GM12878 (cell line): ENCODE measurements at places on chromosomes 12 and 14. TPM values are rescaled to one million over a fixed set of nuclear protein-coding genes. Genes with fewer than 3 reads are reported as not detected.

The KSR2 gene
- 0.05 and 0.10 TPM in 2 replicates for total RNA-seq

The NCAPD2 gene
- total RNA-seq, result 110 and 113 TPM in 2 replicates

GRCh38 chr12:12025799-12026386 lies 44.8 kb upstream of the BCL2L14 start:
- peaks cover 40% of the 10 kb centered on the region for H3K4me1 ChIP-seq
- H3K36me3 ChIP-seq, result no peaks in the 10 kb centered on the region
- H3K4me3 ChIP-seq, result no peak overlapping the region

- DNase-seq, result no peak
- H3K27me3 ChIP-seq, result no peaks in the 10 kb centered on the region
- H3K36me3 ChIP-seq, result no peaks in the 10 kb centered on the region
- H3K27ac ChIP-seq, result no peak overlapping the region
Observed at GRCh38 chr14:86708846-86709339, 1178.9 kb downstream of the FLRT2 start.

DNA sequence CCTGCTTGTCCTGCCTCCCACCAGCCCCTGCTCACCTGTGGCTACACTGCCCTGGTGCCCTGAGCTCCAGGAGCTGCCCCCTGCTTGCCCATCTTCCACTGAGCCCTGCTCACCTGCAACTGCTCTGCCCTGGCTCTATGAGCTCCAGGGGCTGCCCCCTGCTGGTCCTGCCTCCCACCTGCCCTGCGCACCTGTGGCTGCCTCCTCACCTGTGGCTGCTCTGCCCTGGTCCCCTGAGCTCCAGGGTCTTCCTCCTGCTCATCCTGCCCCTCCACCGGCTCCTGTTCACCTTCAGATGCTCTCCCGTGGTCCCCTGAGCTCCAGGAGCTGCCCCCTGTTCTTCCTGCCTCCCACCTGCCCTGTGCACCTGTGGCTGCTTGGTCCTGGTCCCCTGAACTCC lies 247.6 kb downstream of the TMEM121 start:
- no peaks in the 10 kb centered on the region for H3K27me3 ChIP-seq
- H3K27ac ChIP-seq, result no peak overlapping the region

DNA sequence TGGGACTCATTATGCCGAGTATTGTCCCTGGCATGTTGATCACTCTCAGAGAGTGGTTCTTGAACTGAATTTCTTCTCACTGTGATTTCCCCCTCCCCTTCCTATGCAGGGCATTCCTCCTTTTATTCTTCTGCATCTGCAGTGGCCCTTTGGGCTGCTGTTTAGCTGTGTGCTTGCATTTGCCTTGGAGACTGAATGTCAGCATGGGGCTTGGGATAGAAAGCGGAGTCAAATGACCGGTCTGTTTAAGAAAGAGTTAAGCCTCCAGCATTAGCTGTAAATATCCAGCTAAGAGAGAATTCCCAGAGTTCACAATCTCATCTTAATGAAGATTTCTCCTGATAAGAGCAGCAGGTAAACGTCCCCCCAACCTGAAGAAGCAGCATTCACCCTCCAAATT lies 65.6 kb upstream of the RMST start:
- no peak overlapping the region for H3K27ac ChIP-seq
- no peak for DNase-seq
- no peaks in the 10 kb centered on the region for H3K4me1 ChIP-seq
- H3K27me3 ChIP-seq, result no peaks in the 10 kb centered on the region

The CORO1C gene
- 208 and 212 TPM in 2 replicates for total RNA-seq

The RPL6 gene
- total RNA-seq, result 2,327 and 2,384 TPM in 2 replicates

The POU6F1 gene
- total RNA-seq, result 4.2 and 4.3 TPM in 2 replicates

GRCh38 chr12:1660304-1661187 lies 30.3 kb upstream of the ADIPOR2 start:
- H3K4me1 ChIP-seq, result no peaks in the 10 kb centered on the region
- H3K4me3 ChIP-seq, result no peak overlapping the region
- no peak overlapping the region for H3K27ac ChIP-seq
- H3K27me3 ChIP-seq, result no peaks in the 10 kb centered on the region
- no peaks in the 10 kb centered on the region for H3K36me3 ChIP-seq

- no peak for DNase-seq
- no peak overlapping the region for H3K27ac ChIP-seq
- no peaks in the 10 kb centered on the region for H3K36me3 ChIP-seq
- H3K27me3 ChIP-seq, result no peaks in the 10 kb centered on the region
- H3K4me1 ChIP-seq, result no peaks in the 10 kb centered on the region
- no peak overlapping the region for H3K4me3 ChIP-seq
Observed at GRCh38 chr12:104011253-104011652, 38.7 kb downstream of the GLT8D2 start.

The BCL11B gene
- 5.3 and 5.5 TPM in 2 replicates for total RNA-seq

- DNase-seq, result no peak
- H3K27me3 ChIP-seq, result no peaks in the 10 kb centered on the region
- H3K4me1 ChIP-seq, result no peaks in the 10 kb centered on the region
- no peak overlapping the region for H3K27ac ChIP-seq
Observed at GRCh38 chr12:22321638-22322037, 12.9 kb downstream of the ST8SIA1 start.

DNA sequence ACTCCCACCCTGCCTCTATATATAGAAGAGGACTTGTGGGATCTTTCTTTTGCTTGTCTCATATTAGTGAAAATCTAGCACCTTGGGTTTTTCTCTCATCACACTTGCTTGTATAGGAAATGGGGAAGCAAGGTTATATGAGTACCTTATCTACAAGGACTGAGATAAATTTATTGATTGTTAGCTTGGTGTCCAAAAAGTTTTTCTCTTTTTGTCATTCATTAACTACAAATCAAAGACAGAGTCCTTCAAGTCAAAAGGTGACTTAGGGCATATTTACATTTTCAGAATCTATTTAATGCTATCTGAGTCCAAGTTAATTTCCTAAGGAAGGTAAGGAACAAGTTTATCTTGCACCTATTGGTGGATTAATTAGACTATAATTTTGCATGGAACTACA lies 92.7 kb downstream of the SNAPC1 start:
- DNase-seq, result no peak
- H3K27ac ChIP-seq, result no peak overlapping the region
- no peak overlapping the region for H3K4me3 ChIP-seq
- H3K27me3 ChIP-seq, result no peaks in the 10 kb centered on the region
- no peaks in the 10 kb centered on the region for H3K36me3 ChIP-seq

DNA sequence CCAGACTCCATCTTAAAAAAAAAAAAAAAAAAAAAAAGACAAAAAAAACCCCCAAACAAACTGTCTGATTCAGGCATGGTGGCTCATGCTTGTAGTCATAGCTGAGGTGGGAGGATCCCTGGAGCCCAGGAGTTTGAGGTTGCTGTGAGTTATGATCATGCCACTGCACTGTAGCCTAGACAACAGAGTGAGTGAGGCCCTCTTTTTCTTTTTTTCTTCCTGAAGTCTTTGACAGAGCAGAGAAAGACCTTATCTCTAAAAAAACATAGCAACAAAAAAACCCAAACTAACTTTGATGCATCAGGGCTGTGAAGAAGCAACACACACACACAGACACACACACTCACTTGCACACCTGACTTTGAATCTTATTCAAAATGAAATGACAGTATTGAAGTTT lies 7.7 kb upstream of the AMN1 start:
- no peaks in the 10 kb centered on the region for H3K27me3 ChIP-seq
- no peak overlapping the region for H3K27ac ChIP-seq
- no peak overlapping the region for H3K4me3 ChIP-seq
- H3K4me1 ChIP-seq, result peaks cover 17% of the 10 kb centered on the region
- DNase-seq, result no peak

DNA sequence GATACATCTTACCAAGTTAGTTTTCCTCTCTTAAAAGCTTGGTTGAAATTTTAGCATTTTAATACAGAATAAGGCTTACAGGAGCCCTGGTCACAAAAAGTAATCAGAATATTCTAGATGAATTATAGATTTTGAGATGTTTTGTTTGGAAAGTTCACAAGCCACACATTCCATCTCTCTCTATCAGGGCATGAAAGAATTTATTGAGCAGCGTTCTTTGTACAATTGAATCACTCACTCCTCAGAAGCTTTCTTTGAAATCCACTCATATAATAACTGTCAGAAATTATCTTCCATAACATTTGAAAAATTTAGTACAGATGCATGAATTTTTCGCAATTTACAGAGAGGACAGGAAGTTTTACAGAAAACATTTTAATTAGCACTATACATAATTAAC lies 938.6 kb upstream of the MDGA2 start:
- no peak for DNase-seq
- no peaks in the 10 kb centered on the region for H3K4me1 ChIP-seq
- H3K4me3 ChIP-seq, result no peak overlapping the region
- H3K27ac ChIP-seq, result no peak overlapping the region
- H3K27me3 ChIP-seq, result no peaks in the 10 kb centered on the region
- H3K36me3 ChIP-seq, result no peaks in the 10 kb centered on the region

The PLBD1 gene
- 0.28 and 0.35 TPM in 2 replicates for total RNA-seq

GRCh38 chr14:77469539-77469938 lies 11.6 kb downstream of the AHSA1 start:
- no peak overlapping the region for H3K27ac ChIP-seq
- H3K36me3 ChIP-seq, result peaks cover 9% of the 10 kb centered on the region
- H3K4me1 ChIP-seq, result no peaks in the 10 kb centered on the region
- no peak overlapping the region for H3K4me3 ChIP-seq
- DNase-seq, result no peak
- H3K27me3 ChIP-seq, result no peaks in the 10 kb centered on the region

The TEX52 gene
- not detected in 2 replicates for total RNA-seq

DNA sequence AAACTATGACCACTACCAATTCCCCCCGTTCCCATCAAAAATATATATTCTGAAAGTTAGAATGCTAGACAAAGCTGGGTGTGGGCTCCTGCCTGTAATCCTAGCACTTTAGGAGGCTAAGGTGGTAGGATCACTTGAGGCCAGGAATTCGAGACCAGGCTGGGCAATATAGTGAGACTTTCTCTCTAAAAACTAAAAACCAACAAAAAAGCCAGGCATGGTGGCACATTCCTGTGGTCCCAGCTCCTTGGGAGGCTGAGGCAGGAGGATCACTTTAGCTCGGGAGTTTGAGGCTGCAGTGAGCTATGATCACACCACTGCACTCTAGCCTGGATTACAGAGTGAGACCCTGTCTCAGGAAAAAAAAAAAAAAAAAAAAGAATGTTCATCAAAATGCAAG lies 48.8 kb upstream of the COL2A1 start:
- no peak overlapping the region for H3K4me3 ChIP-seq
- DNase-seq, result no peak
- peaks cover 5% of the 10 kb centered on the region for H3K36me3 ChIP-seq
- H3K27ac ChIP-seq, result no peak overlapping the region
- no peaks in the 10 kb centered on the region for H3K4me1 ChIP-seq

DNA sequence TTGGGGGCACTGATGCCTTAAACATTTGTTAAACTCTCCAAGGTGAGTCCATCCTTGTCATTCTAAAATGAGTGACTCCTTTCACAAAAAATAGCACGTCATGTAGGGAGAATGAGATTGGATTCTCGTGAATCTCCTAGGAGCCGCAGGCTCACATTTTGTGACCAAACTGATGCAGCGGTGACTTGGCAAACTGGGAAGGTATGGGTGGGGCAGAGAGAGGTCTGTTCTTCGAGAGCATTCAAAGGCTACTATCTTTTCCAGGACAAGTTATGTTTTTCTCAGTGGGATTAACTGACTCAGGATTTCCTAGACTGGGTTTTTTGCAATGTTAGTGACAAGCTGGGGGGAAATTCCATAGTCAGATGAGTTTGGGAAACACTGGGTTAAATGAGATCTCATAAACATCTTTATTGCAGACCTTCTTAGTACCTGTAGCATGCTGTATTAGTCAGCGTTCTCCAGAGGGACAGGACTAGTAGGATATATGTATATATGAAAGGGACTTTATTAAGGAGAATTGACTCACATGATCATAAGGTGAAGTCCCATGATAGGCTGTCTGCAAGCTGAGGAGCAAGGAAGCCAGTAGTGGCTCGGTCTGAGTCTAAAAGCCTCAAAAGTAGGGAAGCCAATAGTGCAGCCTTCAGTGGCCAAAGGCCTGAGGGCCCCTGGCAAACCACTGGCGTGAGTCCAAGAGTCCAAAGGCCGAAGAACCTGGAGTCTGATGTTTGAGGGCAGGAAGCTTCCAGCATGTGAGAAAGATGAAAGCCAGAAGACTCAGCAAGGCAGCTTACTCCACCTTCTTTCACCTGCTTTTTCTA lies 61.0 kb downstream of the FOXN4 start:
- no peaks in the 10 kb centered on the region for H3K4me1 ChIP-seq
- no peak overlapping the region for H3K27ac ChIP-seq
- H3K4me3 ChIP-seq, result no peak overlapping the region
- H3K27me3 ChIP-seq, result no peaks in the 10 kb centered on the region

DNA sequence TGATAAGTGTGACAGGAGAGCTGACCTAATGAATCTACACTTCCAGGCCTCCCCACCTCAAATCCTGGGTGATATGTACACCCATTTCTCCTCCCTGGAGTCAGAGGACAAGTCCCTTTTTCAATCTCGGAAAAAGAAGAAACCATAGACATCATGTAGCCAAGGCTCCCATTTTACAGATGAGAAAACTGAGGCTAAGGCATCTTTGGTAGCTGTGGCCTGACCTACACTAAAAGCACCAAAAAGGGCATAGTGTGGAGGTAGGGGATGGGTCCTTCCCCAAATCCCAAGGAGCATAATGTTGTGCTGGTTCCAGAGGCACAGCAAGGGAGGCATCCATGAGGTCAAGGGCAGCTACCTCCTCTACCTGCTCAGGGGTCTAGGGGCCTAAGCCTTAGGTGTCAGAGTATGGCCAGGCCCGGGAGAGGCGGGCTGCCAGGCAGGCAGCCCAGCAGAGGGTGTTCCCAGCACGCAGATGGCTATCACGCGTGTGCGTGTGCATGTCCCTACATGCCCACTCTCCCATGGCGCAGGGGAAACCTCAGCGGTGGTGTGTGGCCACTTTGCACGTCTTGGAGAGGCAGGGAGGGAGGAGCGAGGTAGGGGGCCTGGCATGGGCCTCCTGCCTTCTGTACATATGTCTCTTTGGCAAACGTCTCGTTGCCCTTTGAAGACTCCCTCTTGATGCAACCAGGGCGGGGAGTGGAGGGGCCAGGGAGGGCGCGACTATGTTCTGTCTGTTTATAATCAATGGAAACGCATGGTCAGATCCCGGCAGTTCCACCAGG lies 2.5 kb downstream of the PGF start:
- no peak for DNase-seq
- H3K27ac ChIP-seq, result no peak overlapping the region
- H3K4me3 ChIP-seq, result no peak overlapping the region
- H3K27me3 ChIP-seq, result no peaks in the 10 kb centered on the region; the same call in 1 of the 2 replicates
